Right lung (tissue), 10 donors: ENCODE measurements at places on chromosomes 16 and 17. TPM values are rescaled to one million over a fixed set of nuclear protein-coding genes. Genes with fewer than 3 reads are reported as not detected.
A peak's percentile ranks its signal among the peaks of the same experiment; 100 is the strongest.

DNA sequence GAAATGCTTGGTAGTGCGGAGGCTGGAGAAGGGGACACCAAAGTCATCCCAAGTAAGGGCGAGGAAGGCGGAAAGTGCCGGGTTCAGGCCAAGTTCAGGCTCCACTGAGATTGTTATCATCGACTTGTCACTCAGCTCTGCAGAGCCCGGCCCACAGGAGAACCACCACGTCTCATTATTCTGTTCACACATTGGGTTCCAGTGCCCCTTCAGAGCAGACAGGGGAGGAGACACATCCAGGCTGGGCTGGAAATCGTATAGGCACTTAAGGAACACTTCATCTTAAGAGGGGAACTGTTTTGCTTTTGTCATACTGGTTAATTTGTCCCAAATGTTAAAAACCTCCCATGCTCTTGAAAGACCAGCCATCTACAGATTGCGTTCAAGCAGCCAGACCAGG is 118.3 kb upstream of the ADAMTS18 start:
- DNase-seq, result peak; percentile 27

NLRP1 gene
- polyA plus RNA-seq, result 30.2 TPM

DNA sequence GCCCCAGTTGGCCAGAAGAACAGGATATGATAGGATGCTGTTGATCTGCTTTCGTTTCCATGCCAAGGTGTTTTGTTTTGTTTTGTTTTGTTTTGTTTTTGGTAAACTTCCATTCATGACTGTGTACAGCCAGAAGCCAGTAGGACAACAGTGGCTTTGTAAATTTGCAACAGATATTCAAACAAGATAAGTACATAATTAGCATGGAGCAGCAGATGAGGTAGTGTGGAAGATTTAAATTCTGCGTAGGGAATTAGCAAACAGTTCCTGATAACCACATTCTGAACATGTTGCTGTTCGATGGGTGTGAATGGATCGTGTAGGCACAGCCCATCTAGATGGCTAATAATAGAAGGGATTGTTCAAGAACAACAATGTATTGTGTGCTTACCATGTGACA is 1080.1 kb upstream of the RBFOX1 start:
- no peak for DNase-seq

- peak; percentile 22 for DNase-seq
Observed at GRCh38 chr16:27228621-27229501, 25.5 kb downstream of the KDM8 start.

POLG2 gene
- 47.6 TPM for polyA plus RNA-seq

DNA sequence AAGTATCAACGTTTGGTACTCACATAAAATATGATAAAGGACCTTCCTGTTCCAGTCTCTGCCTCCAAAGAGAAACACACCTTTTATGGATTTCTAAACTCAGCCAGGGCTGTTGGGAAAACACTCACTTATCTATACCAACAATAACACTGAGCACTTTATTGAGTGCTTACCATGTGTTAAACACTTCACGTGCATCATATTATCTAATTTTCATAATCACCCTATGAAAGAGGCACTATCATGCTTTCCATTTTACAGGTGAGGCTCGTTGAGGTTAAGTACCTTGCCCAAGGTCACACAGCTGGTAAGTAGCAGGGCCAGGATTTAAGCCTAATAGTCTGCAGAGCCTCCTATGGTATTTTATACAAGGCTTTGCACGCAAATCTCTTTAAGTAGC is 251.5 kb upstream of the SOX9 start:
- no peak for DNase-seq

CCDC78 gene
- polyA plus RNA-seq, result 1.3 TPM

DNA sequence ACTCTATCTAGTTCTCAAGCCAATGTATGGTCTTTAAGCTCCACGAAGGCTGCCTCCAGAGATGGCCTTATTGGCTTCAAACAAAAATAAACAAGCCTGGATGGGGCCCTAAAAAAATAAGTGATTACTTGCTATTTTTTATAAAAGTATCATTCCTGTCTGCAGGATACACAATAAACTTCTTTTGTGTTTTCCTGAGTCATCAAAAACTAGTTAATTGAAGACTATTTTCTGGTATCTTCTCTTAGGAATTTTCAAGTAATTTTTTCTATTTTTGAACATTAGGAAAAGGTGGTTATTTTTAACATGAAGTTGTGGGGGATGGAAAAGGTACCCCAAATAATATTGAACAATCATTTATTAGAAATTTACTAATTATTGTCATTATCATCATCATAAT is 213.1 kb upstream of the DYNLRB2 start:
- DNase-seq, result no peak

DNA sequence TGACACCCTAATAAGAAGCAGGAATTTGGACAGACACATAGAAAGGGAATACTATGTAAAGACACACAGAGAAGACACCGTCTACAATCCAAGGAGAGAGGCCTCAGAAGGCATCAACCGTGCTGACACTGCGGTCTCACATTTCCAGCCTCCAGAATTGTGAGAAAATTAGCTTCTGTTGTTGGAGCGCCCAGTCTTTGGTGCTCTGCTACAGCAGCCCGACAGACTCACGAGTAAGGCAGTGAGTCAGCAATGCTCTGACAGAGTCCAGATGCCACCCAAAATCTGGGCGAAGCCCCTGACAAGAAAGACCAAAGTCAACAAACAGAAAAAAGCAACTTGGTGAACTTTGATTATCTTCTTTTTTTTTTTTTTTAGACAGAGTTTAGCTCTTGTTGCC is 32.5 kb upstream of the RAI1 start:
- DNase-seq, result no peak

DNA sequence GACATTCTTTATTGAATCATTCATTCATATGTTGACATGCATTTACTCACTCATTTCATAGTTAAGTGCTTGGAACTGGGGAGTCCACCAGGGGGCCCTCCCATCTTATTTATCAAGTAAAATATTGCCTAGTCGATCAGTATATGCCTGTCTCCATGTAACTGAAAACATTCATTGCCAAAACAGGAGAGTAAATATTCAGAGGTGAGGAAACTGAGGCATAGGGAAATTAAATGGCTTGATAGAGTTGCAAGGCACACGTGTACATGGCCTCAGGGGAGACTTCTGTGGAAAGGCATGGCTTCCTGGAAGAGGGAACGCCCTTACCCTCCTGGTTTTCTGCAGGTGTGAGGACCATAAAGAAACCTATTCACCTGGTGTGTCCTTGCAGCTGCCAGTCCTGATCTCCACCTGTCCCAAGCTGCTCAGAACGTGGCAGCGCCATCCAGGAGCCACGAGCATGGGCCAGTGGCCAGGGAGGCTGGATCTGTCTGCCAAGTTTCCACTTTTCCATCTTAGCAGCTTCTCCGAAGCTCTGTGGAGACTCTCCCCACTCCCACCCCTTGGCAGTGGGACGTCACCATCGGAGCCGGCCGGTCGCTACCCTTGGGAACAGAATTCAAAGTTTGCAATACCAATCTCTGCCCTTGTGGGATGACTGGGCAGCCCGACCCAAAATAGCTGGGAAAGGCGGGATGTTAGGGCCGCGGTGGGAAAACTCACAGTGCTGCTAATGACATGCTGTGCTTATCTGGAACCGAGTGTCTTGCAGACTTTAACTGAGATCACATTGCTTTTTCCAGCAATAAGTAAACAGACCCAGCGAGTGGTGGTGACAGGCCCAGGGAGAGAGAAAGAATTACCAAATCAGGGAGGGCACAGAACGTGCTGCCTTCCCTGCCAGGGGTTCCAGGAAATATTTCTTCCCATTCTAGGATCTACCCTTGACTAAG is 4.1 kb upstream of the C1QTNF1 start:
- DNase-seq, result no peak

DNA sequence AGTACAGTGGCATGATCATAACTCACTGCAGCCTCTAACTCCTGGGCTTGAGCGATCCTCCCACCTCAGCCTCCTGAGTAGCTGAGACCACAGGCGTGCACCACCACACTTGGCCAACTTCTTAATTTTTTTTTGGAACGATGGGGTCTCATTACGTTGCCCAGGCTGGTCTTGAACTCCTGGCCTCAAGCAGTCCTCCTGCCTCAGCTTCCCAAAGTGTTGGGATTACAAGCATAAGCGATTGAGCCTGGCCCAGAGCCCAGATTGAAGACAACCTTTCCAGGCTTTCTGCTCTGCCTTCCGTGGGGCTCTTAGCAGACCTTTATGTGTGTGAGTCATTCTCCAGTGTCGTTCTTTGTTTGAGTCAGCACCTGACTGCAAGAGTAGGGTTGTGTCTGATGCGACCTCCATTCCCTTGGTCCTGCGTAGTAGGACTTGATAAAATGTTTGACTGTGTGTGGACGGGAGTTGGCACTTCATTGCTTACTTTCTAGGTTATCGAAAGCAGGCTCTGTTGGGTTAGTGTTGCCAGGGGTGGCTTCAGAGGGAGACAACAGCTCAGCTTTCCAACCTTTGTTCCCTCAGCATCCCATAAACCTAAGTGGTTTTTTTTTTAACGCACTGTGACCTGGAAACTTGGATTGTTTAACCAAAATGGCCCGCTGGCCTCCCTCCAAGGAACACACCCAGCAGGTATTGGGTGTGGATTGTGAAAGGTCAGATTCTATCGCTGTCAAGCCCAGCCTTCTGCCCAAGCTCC is 26.4 kb downstream of the EEF2K start:
- DNase-seq, result no peak

DNA sequence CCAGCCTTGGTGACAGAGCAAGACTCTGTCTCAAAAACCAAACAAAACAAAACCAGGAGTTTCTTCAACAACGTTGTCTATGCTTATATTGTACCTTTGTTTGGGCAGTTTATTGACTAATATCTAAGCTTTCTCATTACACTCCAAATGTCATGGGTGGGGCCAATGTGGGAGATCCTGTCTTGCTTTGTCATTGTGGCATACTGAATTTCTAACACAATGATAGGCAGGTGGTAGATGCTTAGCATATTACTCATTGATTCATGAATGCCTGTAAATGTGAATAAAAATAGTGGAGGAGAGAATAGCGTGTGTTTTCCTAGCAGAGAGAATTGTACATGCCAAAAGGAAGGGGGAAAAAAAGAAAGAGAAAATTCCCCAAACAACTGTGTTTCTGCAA is 802.5 kb upstream of the EEF2KMT start:
- DNase-seq, result no peak

GRCh38 chr17:3316836-3317235 is 18.7 kb upstream of the OR3A1 start:
- DNase-seq, result no peak

RHBDL1 gene
- polyA plus RNA-seq, result 1.0 TPM

NETO2 gene
- 46.6 TPM for polyA plus RNA-seq

DNA sequence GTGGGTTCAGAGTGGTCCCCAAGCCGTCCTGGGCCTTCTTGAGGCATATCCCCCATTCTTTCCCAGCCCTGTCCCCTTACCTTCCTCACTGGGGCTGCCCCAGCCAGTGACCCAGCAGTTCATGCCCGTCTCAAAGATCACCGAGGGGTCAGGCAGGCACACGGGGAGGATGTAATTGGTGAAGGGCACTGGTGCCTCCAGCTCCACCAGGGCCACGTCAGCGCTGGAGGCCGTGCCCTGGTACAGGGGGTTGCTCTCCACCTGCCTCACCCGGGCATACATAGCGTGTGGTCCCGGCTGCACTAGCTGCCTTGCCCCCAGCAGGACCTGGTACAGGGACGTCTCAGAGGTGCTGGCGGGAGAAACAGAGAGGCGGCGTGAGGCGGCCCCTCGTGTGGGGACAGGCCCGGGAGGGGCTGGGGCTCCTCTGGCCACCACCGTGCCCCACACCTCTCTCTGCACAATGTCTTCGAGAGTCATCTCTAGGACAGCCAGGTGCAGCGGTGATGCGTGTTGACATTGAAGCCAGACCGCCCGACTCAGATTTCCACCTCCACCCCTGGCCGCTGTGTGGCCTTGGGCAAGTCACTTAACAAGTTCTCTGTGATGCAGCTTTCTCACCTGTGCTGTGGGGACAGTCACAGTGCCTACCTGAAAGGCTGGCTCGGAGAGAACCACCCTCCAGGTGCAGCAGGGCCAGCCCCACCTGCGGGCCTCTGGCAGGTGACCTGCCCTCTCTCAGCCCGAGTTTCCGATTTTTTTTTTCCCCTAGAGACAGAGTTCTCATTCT is 5.8 kb downstream of the PRSS27 start:
- DNase-seq, result no peak

GRCh38 chr17:395179-395578 is 42.6 kb upstream of the RPH3AL start:
- DNase-seq, result no peak

DNA sequence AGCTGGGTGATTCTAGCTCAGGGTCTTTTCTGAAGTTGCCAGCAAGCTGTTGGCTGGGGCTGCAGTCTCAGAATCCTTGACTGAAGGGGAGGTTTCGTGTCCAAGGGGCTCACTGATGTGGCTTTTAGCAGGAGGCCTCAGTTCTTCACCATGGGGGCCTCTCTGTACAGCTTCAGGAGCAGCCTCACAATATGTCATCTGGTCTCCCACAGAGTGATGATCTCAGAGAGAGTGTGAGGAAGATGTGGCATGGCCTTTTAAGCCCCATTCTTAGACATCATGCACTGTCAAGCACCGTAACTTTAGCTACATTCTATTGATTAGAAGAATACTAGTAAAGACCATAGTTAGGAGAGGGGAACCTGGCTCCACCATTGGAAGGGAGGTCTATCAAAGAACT is 732.6 kb downstream of the WWOX start:
- no peak for DNase-seq

- no peak for DNase-seq
Observed at GRCh38 chr16:67842509-67843342, 606 bp downstream of the THAP11 start.

- no peak for DNase-seq
Observed at GRCh38 chr17:33745047-33745760, 452.1 kb upstream of the ASIC2 start.

DNA sequence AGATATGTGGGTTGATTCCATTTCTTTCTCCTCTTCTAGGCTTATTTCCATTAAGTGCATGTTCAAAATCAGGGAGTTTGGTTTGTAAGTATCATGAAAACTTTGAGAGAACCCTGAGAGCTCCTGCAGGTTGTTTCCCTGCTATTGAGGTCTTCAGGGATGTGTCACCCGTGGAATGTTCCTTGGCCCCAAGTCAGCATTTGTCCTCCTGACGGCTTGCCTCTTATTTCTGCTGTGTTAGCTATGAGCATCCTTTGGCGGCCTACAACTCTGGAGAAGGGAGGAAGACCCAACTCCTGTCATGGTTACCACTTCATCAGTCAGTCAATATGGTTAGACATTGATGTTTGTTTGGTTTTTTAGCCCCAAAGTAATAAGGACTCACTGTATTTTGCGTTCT is 180.8 kb downstream of the FTO start:
- no peak for DNase-seq

GRCh38 chr17:50150354-50151040 is at the start of gene PPP1R9B:
TSS of gene PPP1R9B (minus strand) at chr17:50150677. CDS start at chr17:50150513, 164 bp downstream.
- no peak for DNase-seq

RND2 gene
- polyA plus RNA-seq, result 1.9 TPM

CORO1A gene
- 14.0 TPM for polyA plus RNA-seq

GRCh38 chr16:65817066-65817465 is 549.4 kb upstream of the CDH5 start:
- no peak for DNase-seq

COL1A1 gene
- polyA plus RNA-seq, result 464 TPM

DNA sequence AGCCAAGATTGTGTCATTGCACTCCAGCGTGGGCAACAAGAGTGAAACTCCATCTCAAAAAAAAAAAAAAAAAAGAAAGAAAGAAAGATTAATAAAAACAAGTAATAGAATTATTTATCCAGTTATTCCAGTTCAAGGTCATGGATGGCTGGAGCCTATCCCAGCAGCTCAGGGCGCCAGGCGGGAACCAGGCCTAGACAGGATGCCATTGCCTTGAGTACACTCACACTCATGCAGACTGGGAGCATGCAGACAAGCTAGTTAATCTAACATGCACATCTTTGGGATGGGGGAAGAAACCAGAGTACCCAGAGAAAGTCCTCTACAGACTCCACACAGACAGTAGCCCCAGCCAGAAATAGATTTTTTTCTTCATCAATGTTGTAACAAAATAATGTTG is 17.9 kb downstream of the PDP2 start:
- DNase-seq, result no peak

MPP3 gene
- 10.6 TPM for polyA plus RNA-seq
